Cerebellar nuclear complex (tissue), 1 donor: ENCODE measurements at places on chromosomes 3 and 15.

DNA sequence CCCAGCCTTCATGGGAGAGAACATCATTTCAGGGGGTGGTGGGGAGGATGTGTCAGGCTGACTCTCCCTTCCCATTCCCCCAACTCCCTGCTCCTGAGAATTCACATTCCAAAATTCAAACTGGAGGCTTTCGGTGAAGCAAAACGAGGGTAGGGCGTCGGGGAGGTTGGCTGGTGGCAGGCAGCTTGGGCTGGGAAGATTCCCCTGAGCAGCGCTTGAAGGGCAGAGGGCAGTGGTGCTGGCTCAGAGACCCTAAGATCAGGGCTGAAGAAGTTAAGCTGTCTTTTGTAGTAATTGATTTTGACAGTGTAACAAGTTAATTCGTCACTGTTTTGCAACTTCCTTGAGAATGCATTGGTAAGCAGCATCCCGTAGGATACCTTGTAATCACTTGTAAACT lies 187.8 kb downstream of the RAB11A start:
- no peak for DNase-seq

DNA sequence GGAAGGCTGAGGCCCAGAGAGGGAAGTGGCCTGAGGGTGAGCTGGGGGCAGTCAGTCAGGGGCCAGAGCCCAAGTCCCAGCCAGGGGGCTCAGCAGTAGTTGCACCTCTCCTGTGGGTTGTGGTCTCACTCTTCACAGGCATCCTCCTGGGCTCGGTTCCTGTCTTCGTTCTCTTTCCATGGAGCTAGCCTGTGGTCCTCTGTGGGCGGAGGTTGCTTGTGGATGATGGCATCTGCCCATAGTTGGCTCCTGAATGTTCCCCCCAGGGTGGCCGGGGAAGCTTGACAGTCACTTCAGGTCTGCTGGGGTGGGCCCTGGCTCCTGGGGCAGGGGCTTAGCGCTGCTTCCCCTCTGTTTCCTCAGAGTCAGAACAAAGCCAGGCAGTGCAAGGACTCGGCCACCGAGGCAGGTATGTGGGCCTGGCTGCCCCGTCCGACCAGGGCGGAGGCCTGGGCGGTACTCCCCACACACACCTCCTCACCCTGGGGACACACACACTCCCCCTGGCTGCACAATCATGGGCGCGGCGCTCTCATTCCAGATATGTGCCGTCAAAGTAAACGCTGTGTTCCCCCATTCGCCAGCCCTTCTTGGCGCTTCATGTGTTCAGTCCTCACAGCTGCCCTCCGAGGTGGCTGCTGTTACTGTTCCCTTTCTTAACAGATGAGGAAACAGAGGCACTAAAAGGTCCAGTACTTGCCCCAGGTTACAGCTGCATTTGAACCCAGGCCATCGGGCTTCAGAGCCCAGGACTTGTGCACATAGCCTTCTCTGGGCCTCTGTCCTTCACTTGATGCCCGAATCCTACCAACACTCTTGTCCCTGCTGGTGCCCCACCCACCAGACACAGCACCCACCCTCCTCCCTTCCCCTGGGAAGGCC lies 34.5 kb downstream of the PSTPIP1 start:
- no peak for DNase-seq

- DNase-seq: no peak
Measured at GRCh38 chr15:101501703-101502373, 12.3 kb upstream of the PCSK6 start.

DNA sequence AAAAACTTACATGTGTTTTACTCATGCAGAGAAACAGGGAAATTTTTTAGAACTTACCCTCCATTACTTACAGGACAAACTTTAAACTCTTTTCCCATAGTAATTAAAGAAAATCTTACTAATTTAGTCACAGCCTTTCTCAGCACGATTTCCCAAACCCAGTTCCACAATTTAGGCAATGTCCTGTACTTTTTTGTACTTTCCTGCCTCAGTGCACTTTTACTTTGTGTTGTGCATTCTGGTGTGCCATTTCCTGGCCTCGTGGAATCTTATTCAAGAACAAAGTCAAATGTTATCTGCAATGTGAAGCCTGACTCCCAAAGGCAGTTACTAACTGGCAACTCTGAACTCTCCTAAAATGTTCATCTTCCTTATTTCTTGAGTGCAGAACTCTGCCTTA lies 1.9 kb downstream of the SLC33A1 start:
- no peak for DNase-seq

DNA sequence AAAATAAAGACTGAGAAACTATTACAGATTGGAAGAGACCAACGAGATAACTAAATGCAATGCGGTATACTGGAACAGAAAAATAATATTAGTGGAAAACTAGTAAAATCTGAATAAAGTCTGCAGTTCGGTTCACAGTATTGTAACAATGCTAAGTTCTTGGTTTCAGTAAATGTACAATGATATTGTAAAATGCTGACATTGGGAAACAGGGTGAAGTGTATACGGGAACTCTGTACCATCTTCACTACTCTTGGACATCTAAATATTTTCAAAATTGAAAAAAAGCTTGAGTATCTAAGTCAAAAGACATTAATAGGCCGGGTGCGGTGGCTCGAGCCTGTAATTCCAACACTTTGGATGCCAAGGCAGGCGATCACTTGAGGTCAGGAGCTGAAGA lies 120.9 kb upstream of the KCNMB2 start:
- no peak for DNase-seq

DNA sequence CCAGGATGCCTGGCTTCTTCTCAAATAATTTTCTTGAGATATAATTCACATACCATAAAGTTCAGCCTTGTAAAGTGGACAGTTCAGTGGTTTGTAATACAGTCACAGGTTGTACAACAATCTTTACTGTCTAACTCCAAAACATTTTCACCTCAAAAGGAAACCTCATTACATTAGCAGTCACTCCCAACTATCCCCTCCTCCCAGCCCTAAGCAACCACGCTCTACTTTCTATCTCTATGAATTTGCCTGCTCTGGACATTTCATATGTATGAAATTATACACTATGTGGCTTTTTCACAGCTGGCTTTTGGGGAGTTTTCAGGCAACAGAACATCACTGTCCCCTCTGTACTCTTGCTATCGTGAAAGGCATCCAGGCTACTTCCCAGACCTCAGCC lies 17.5 kb downstream of the TGM5 start:
- DNase-seq: no peak

GRCh38 chr3:12352755-12353154 lies 63.9 kb downstream of the PPARG start:
- no peak for DNase-seq

DNA sequence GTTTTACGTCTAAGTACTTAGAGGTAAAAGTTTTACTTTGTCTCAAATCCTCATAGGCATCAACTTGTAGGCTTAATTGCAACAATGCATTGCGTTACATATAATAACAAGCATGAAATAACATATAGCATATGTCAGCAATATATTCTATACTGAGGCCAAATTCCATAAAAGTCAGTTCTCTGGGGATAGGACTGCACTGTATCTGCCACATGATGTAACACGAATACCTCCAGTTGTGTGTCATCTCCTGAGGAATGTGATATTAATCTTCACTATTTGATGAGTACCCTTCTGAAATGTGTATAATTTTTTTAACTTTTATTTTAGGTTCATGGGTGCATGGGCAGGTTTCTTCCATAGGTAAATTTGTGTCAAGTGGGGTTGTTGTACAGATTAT lies 126.4 kb downstream of the IMPG2 start:
- no peak for DNase-seq

- no peak for DNase-seq
Measured at GRCh38 chr3:135197246-135197645, 402.2 kb downstream of the EPHB1 start.

GRCh38 chr3:184497804-184498203 lies 63.8 kb upstream of the EPHB3 start:
- no peak for DNase-seq

DNA sequence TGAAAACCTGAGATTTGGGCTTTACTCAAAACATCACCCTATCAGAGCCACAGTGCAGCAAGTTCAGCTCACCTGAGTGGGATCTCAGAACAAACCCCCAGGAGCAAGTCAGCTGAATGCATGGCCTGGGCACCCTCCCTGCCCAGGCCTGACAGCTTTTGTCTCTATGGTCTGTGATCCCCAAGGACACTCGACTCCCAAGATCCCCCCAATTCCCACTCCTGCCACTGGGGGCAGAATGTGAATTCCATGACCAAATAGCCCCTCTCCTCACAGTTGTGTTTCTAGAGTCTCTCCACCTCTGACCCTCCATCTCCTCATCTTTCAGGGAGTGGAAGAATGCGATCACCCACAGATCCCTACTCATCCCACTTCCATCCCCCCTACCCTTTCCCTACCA lies 58.9 kb downstream of the ZNF445 start:
- no peak for DNase-seq

DNA sequence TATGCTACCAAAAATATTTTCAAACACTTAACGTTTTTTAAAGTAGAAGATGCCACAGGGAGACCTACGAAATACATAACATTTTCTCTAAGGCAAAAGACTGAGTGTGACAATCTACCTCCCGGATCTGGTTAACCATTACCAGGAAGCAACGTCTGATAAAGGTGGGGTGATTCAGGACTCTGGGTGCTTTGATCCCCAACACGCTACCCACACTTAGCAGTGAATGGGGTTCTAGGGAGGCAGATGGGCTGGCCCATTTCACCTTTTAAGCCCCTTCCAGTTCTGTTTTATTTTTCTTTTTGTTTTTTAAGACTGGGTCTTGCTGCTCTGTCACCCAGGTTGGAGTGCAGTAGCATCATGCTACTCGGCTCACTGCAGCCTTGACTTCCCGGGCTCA lies 39.5 kb downstream of the EIF4E3 start:
- no peak for DNase-seq

DNA sequence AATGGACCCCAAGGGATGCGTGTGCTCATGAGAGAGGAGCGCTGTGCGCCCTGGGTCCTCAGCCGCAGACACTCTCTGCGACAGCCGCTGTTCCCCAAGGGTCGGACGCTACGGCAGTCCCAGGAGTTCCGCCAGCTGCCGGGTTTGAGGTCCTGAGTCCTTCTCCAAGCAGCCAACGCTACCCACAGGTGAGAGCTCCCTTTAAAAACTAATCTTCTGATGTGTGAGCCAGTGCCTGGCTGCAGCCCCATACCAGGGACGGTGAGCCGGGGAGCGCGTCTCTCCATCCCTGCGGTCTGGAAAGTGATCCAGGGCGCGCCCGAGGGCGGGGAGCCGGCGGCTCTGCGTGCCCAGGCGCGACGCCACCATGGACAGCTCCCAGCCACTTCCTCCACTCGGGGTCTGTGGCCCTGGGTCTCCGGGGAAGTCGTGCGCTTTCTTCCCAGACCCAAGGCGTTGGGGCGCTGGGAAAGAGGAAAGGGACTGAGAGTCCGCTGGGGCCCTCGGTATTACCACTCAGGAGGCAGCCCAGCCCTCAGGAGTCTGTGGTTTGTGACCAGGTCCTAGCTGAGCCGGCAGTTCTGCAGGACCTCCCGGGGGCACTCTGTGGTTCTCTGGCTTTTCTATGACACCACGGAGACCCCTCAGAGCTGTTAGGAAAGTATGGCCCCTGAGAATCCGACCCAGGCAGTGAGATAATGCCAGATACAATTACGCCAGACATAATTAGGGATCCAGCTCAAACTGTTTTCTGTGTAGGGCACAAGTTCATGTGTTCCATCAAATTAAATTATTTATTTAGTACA lies 1.4 kb downstream of the CEMIP start:
- no peak for DNase-seq

- DNase-seq: no peak
Measured at GRCh38 chr15:72135719-72136118, 17.5 kb downstream of the SENP8 start.

GRCh38 chr3:111547631-111548030 lies 5.6 kb downstream of the CD96 start:
- no peak for DNase-seq

DNA sequence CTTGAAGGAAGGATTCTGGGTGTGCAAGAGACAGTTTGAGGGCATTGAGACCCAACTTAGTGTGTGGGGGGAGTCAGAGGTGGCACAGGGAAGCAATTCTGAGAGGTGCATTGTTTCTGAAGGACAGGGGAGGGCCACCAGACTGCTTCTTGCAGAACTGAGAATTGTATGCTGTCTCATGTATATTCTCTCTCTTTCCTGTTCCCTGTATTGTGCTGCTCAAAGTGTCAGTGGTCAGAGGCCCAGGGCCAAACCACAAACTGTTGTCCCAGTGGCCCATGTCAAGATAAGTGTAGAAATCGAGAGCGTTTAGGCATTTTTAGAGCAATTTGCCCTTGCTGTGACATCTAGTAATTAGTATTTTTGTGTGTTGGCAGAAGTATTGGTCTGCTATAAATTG lies 567.1 kb downstream of the EDEM1 start:
- no peak for DNase-seq

- DNase-seq: no peak
Measured at GRCh38 chr3:190048932-190049441, 71.7 kb downstream of the P3H2 start.

DNA sequence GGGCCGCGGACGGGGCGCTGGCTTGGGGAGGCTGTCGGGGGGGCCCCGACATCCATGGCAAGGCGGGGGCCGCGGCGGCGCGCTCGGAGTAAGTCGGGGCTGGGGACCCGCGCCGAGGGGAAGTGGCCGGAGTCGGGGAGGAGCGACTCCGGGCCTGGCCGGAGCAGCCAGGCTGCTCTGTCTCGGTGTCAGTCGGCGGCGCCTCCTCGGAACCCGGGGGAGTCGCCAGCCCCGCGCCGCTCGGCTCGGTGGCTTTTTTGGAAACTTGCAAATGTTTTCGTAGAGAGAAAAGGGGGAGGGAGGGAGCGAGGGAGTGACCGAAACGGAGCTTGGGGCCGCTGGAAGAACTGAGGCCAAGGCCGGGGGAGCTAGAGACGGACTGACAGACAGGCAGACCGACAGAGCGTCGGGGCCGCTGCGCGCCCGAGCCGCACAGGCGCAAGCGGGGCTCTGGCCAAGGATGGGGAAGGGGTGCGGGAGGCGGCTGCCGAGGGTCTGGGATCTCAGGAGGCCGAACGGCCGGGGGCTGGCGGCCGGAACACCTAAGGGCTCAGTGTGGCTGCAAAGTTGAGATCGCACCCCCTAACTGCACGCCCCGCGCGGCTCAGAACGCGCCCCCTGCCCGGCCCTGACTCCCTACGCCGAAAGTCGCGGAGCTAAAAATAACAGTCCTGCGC lies 5.0 kb downstream of the PTH1R start:
- DNase-seq: no peak

- DNase-seq: no peak
Measured at GRCh38 chr3:15345608-15346137, 13.3 kb upstream of the SH3BP5 start.

- no peak for DNase-seq
Measured at GRCh38 chr3:180529778-180530177, 72.2 kb upstream of the TTC14 start.
